Adrenal gland (tissue), 19 donors: ENCODE measurements at places on chromosomes 4 and X. TPM values are rescaled to one million over a fixed set of nuclear protein-coding genes. Genes with fewer than 3 reads are reported as not detected.

DNA sequence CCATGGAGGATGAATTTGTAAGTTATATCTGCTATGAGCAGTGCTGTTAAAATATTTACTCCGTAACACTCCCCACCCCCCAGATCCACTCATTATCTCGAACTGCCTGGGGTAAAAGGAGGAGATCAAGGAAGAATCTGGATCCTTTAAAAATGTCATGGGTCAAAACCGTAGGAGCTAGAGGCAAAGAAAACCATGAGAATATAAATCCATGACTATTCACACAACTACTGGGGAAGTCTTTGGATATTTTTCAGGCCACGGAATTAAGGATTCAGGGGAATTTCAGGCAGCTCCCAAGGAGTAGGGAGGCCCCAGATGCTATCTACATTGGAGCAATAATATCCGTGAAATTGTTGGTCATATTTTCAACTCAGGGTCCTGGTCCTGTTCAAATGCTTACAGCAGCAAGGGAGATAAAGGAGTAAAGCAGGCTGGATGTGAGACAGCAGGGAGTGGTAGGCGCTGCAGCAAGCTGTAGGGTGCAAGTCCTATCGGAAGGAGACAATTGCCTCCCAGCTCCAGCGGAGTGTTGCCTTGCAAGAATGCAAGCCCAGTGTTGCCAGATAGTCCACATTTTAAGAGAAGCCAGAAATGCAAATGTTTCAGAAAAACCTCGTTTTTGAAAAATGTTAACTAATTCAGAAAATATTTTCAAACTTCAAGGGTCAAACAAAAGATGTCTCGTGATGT lies 116.2 kb upstream of the KIT start:
- no peak overlapping the region for H3K4me3 ChIP-seq
- H3K27ac ChIP-seq = no peak overlapping the region
- no peaks in the 10 kb centered on the region for H3K36me3 ChIP-seq
- DNase-seq = no peak

GRCh38 chr4:90419124-90419711 lies 292.0 kb downstream of the CCSER1 start:
- no peak overlapping the region for H3K4me3 ChIP-seq
- no peaks in the 10 kb centered on the region for H3K27me3 ChIP-seq
- no peak overlapping the region for H3K27ac ChIP-seq

Gene TMLHE
- total RNA-seq = 18.7 TPM

- H3K36me3 ChIP-seq = no peaks in the 10 kb centered on the region
- H3K4me1 ChIP-seq = peaks cover 17% of the 10 kb centered on the region
- no peaks in the 10 kb centered on the region for H3K27me3 ChIP-seq
Measured at GRCh38 chr4:105197777-105198176, 51.1 kb downstream of the TET2 start.

GRCh38 chrX:81195712-81196111 lies 6.0 kb downstream of the HMGN5 start:
- DNase-seq = peak; percentile 53
- no peak overlapping the region for H3K27ac ChIP-seq
- H3K4me1 ChIP-seq = no peaks in the 10 kb centered on the region

DNA sequence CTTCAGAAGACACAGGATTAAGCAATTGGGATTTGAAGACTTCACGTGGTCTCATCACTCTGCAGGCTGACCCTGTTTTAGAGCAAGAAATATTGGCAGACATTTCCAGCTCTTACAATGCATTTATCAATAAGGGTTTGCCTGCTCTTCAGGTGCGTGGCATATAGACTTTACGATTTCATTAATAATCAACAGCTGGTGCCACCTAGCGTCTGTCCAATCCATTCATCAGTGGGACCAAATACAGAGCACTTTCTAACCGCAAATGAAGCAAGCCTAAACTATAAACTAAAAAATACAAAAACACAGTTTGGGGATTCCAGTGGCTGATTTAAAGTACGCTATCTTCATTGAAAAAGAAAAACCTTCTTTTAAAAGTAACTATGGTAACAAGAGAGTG lies 125.4 kb upstream of the DMD start:
- no peaks in the 10 kb centered on the region for H3K27me3 ChIP-seq
- DNase-seq = peak; percentile 65
- H3K4me1 ChIP-seq = no peaks in the 10 kb centered on the region
- H3K27ac ChIP-seq = no peak overlapping the region
- no peak overlapping the region for H3K4me3 ChIP-seq

DNA sequence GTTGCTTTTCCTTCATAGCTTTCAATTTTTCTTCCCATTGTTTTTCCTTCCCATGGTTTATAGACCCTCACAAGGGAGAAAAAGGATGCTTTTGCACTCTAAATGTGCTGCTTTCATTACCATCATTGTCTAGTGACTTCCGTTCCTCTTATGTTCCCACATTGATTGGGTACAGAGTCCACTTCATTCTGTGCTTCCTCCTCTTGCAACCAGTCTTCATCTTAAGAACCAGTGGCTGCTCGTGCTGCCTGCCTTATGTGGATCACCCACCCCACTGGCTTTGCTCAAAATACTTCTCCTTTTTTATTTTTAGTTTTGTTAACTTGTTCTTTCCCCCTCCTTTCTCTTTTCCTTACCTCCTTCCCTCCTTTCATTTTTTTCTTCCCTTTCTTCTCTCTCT lies 76.5 kb upstream of the BOD1L1 start:
- no peak for DNase-seq
- H3K36me3 ChIP-seq = no peaks in the 10 kb centered on the region
- no peaks in the 10 kb centered on the region for H3K4me1 ChIP-seq
- H3K27ac ChIP-seq = no peak overlapping the region
- H3K27me3 ChIP-seq = no peaks in the 10 kb centered on the region
- H3K4me3 ChIP-seq = no peak overlapping the region

Gene COL4A5
- 6.5 TPM for total RNA-seq

Gene TCEAL7
- total RNA-seq = 15.0 TPM

- peaks cover 10% of the 10 kb centered on the region for H3K27me3 ChIP-seq
- no peaks in the 10 kb centered on the region for H3K4me1 ChIP-seq
- H3K27ac ChIP-seq = no peak overlapping the region
- H3K36me3 ChIP-seq = no peaks in the 10 kb centered on the region
- peak; percentile 19 for DNase-seq
Measured at GRCh38 chrX:41001327-41001726, 83.9 kb upstream of the USP9X start.

Gene CPE
- total RNA-seq = 76.7 TPM

DNA sequence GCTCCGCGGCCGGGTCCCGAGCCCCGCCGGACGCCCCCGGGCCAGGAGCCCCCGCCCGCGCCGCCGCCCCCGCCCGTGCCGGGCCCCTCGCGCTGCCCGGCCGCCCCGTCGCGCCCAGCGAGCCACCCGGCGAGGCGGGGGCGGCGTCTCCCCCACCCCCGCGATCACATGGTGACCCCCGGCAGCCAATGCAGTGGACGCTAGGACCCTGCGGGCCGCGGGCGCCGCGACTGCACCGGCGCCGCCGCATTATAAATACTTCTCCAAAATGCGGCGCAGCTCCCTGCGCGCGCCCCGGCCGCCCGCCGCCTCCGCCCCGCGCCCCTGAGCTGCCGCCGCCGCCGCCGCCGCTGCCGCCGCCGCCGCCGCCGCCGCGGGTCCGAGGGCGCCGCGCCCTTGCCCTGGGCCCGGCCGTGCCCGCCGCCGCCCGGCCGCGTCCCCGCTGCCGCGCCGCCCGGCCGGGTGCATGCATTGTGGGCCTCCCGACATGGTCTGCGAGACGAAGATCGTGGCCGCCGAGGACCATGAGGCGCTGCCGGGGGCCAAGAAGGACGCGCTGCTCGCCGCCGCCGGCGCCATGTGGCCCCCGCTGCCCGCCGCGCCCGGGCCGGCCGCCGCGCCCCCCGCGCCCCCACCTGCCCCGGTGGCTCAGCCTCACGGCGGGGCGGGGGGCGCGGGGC lies at the start of gene NAT8L:
TSS of gene NAT8L (plus strand) at position 282 of the 680 bp plus-strand sequence. CDS start at position 467, 185 bp downstream.
- no peaks in the 10 kb centered on the region for H3K36me3 ChIP-seq
- no peak within 1 kb of the TSS for H3K4me3 ChIP-seq
- no peak for DNase-seq
- H3K27me3 ChIP-seq = peaks cover 33% of the 10 kb centered on the region
- H3K4me1 ChIP-seq = no peaks in the 10 kb centered on the region

- H3K4me1 ChIP-seq = no peaks in the 10 kb centered on the region
- no peaks in the 10 kb centered on the region for H3K36me3 ChIP-seq
- peaks cover 7% of the 10 kb centered on the region for H3K27me3 ChIP-seq
- H3K27ac ChIP-seq = no peak overlapping the region
- no peak overlapping the region for H3K4me3 ChIP-seq
Measured at GRCh38 chrX:28693101-28693500, 105.9 kb downstream of the IL1RAPL1 start.

DNA sequence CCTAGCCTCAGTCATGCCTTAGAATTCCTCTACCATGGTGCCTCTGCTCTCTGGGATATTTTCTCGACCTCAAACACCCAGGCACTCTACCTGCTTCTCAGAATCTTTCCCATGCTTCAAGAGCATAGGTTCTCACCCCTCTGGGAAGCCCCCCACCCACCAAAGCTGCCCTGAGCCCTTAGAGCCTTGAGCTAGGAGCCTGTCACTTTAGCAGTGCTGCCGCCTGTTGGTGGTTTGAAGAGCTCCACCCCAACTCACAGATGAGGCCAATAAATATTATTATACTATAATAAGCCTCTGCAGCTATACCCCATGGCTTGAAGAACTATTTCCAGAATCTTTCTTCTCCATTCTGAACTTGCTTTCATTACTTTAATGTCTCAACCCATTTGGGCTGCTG lies 109.7 kb downstream of the RTL5 start:
- H3K4me3 ChIP-seq = no peak overlapping the region
- no peak overlapping the region for H3K27ac ChIP-seq
- no peak for DNase-seq
- H3K27me3 ChIP-seq = peaks cover 42% of the 10 kb centered on the region
- no peaks in the 10 kb centered on the region for H3K36me3 ChIP-seq

DNA sequence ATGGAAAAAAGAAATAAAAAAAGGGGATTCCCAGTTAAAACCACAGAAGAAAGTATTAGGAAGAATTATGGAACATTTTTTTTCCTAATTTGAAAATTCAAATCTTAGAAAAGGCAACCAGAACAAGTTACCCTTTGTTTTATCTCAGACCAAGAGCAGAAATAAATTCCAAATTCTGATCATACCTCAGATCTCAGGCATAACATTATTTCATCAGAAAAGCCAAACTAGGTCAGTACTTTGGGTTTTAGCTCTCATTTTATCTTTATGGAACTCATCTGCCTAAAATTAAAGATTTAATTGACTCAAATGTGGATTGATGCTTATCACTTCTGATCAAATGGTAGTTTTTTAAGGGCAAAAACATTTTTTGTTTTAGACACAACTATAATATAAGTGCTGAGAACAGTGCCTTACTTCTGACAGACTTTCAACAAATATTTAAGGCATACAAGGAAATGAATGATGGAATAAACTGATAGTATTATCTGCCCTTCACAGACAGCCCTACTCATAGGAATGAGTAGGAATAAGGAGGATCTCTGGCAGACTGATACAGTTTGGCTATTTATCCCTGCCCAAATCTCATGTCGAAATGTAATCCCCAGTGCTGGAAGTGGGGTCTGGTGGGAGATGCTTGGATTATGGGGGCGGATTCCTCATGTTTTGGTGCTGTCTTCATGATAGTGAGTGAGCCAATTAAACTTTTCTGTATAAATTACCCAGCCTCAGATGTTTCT lies 245.3 kb upstream of the PITX2 start:
- H3K4me3 ChIP-seq = no peak overlapping the region
- H3K27ac ChIP-seq = no peak overlapping the region
- H3K27me3 ChIP-seq = no peaks in the 10 kb centered on the region
- no peak for DNase-seq
- no peaks in the 10 kb centered on the region for H3K4me1 ChIP-seq

Gene CCDC110
- 0.84 TPM for total RNA-seq

DNA sequence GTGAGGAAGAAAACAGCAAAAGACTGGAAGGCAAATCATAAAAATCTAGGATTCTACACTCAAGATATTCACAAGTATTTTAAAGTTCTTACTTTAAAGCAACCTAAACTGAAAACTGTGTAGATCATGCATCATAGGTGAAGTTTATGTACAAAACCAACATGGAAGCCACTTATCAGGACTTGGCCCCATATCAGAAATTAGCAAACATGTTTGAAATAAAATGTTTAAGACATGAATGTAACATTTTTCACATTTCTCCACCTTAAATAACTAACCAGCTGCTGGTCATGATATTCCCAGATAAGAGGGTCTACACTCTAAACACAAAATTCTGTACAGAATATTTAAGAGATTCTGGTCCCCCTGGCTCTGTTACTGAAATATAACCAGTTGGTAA lies 38.5 kb downstream of the APBB2 start:
- no peaks in the 10 kb centered on the region for H3K27me3 ChIP-seq
- no peak overlapping the region for H3K4me3 ChIP-seq
- no peak for DNase-seq
- H3K27ac ChIP-seq = no peak overlapping the region
- H3K4me1 ChIP-seq = peaks cover 30% of the 10 kb centered on the region

Gene CTAG1B
- not detected for total RNA-seq

GRCh38 chrX:98068024-98068580 lies 1184.4 kb downstream of the RPA4 start:
- H3K4me1 ChIP-seq = peaks cover 13% of the 10 kb centered on the region
- no peak for DNase-seq
- no peak overlapping the region for H3K27ac ChIP-seq
- H3K36me3 ChIP-seq = no peaks in the 10 kb centered on the region

- H3K4me3 ChIP-seq = no peak overlapping the region
- H3K27ac ChIP-seq = no peak overlapping the region
- no peak for DNase-seq
- no peaks in the 10 kb centered on the region for H3K4me1 ChIP-seq
- H3K27me3 ChIP-seq = peaks cover 23% of the 10 kb centered on the region
Measured at GRCh38 chr4:1567808-1568581, 116.1 kb downstream of the FAM53A start.

DNA sequence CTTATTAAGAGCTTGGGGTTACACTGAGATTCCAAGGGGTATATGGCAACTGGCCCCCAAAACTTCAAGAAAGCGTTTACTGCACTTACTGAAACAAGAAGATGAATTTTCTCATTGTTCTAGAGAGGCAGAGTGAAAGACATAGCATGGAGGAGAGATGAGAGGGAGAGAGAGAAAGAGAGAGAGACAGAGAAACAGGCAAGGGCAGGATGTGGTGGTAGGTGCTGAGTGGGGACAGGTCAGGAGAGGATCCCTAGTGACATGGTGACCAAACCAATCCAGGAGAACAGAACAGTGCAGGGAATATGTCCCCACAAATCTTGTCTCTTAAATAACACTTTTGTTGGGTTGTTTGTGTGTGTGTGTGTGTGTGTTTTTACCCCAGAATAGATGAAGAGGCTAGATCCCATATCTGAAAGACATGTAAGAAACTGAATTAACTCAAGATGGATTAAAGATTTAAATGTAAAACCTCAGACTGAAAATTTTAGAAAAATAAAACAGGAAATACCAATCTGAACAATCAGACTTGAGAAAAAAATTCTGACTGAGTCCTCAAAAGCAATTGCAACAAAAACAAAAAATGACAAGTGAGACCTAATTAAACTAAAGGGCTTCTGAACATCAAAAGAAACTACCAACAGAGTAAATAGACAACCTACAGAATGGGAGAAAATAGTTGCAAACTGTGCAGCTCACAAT lies 202.2 kb downstream of the QDPR start:
- no peaks in the 10 kb centered on the region for H3K36me3 ChIP-seq
- H3K4me3 ChIP-seq = no peak overlapping the region
- no peak overlapping the region for H3K27ac ChIP-seq

- no peak for DNase-seq
- no peak overlapping the region for H3K27ac ChIP-seq
- H3K4me1 ChIP-seq = no peaks in the 10 kb centered on the region
- H3K36me3 ChIP-seq = no peaks in the 10 kb centered on the region
- H3K4me3 ChIP-seq = no peak overlapping the region
Measured at GRCh38 chr4:42268824-42269223, 116.4 kb upstream of the BEND4 start.

GRCh38 chr4:1469607-1470392 lies 63.6 kb upstream of the NKX1-1 start:
- H3K27me3 ChIP-seq = peaks cover 13% of the 10 kb centered on the region
- peak; percentile 79 for DNase-seq
- H3K4me1 ChIP-seq = no peaks in the 10 kb centered on the region
- no peaks in the 10 kb centered on the region for H3K36me3 ChIP-seq
- no peak overlapping the region for H3K4me3 ChIP-seq
